ENCODE measurements at places on chromosomes 6 and 20.

GRCh38 chr6:143745166-143746133, 67.7 kb downstream of the PHACTR2 start:
- DNase-seq = peak; percentile 57

GRCh38 chr20:24389686-24390085, 79.7 kb upstream of the SYNDIG1 start:
- DNase-seq = no peak

- no peak for DNase-seq
Measured at GRCh38 chr6:12457094-12457493, 166.9 kb downstream of the EDN1 start.

- no peak for DNase-seq
Measured at GRCh38 chr6:87806099-87806498, 104.1 kb upstream of the AKIRIN2 start.

- DNase-seq = no peak
Measured at GRCh38 chr20:22825076-22825475, 210.0 kb upstream of the SSTR4 start.

- DNase-seq = no peak
Measured at GRCh38 chr20:62598761-62599194, 43.5 kb upstream of the SLCO4A1 start.

GRCh38 chr20:9609887-9610502, 95.6 kb downstream of the LAMP5 start:
- peak; percentile 67 for DNase-seq

DNA sequence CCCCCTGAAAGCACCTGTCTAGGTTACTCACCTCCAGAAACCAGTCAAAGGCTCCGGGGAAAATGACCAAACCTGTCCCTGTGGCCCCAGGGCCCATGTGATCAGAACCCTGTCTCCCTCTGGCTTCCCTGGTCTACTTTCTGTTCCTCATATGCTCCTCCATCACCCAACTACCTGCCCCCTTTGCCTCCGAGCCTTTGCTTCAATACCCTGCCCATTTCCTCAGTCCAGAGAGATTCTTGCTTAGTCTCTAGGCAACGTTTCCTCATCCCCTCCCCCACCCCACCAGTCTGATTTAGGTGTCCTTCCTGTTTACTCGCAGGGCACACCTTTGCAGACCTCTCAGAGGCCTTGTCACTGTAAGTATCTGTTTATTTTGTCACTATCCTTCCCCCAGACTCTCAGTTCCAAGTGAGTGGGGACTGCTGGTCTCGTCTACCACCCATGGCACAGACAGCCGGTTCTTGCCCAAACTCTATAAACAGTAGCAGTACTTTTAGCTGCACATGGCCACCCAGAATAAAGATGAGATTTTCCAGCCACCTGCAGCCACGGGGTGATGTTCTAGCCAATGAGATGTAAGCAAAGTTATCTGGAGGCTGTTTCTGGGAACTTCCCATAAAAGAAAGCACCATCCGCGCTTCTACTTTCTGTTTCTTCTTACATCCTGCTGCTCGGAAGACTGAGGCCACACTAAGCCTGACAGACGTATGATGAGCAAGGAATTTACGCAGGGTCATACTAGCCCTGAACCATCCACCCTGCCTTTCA, 13.3 kb downstream of the ELOVL5 start:
- no peak for DNase-seq

Measured in smooth muscle cell of the brain vasculature (primary cell).